Upper lobe of right lung (tissue), 1 donor: ENCODE measurements at places on chromosomes 6 and 20.

DNA sequence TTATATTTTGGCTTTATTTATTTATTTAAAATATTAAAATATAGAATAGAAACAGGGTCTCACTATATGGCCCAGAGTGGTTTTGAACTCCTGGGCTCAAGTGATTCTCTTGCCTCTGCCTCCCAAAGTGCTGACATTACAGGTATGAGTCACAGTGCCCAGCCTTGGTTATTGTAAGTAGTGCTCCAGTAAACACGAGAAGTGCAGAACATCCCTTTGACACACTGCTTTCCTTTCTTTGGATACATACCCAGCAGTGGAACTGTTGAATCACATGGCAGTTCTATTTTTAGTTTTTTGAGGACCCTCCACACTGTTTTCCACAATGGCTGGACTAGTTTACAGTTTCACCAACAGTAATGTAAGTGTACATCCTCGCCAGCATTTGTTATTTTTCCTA lies 203.9 kb downstream of the PHF3 start:
- no peaks in the 10 kb centered on the region for H3K4me1 ChIP-seq
- no peak for DNase-seq
- no peaks in the 10 kb centered on the region for H3K36me3 ChIP-seq
- H3K27ac ChIP-seq, result no peak overlapping the region
- no peak overlapping the region for H3K4me3 ChIP-seq
- H3K27me3 ChIP-seq, result no peaks in the 10 kb centered on the region

DNA sequence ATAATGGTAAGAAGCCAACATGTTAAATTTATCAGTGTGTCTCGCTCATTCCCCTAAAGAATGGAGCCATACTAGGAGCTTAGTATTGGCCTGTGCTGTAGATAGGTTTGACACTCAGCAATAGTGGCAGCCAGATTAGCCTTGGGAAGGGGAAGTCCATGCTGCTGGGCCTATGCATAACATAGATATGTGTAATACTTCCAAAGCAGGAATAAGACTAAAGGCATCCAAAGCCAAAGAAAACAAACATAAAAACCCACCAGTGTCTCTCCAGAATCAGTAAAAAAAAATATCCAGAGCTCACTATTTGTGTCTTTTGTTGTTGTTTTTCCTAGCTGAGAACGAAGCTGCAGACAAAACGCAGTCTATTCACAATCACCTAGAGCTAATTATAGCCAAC lies 104.2 kb upstream of the STXBP5 start:
- DNase-seq, result no peak
- H3K36me3 ChIP-seq, result no peaks in the 10 kb centered on the region
- no peaks in the 10 kb centered on the region for H3K4me1 ChIP-seq
- no peak overlapping the region for H3K27ac ChIP-seq
- no peak overlapping the region for H3K4me3 ChIP-seq
- no peaks in the 10 kb centered on the region for H3K27me3 ChIP-seq

GRCh38 chr20:21702553-21703470 lies 2.7 kb upstream of the PAX1 start:
- no peak overlapping the region for H3K4me3 ChIP-seq
- peaks cover 90% of the 10 kb centered on the region for H3K27me3 ChIP-seq
- no peaks in the 10 kb centered on the region for H3K36me3 ChIP-seq

- H3K27ac ChIP-seq, result no peak overlapping the region
- H3K27me3 ChIP-seq, result no peaks in the 10 kb centered on the region
- H3K4me1 ChIP-seq, result no peaks in the 10 kb centered on the region
- no peaks in the 10 kb centered on the region for H3K36me3 ChIP-seq
Observed at GRCh38 chr20:11380283-11380682, 537.4 kb upstream of the BTBD3 start.

DNA sequence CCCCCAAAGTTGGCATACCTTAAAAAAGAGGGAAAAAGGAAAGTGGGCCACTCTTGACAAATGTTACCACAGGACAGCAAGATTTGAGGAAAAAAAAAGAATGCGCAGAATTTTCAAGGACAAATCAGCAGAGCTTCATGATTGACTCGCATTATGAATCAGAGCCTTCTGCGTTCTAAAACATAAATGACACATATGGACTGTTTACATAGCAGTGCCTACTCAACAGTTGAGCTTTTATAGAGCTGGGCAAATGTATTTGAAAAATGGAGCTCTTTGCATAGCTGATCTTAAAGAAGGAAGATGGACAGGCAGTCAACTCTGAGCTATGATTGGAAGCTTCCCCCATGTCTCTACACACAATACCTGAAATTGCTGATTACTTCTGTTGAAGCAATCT lies 213.2 kb upstream of the NT5E start:
- DNase-seq, result no peak
- no peak overlapping the region for H3K27ac ChIP-seq
- H3K4me1 ChIP-seq, result no peaks in the 10 kb centered on the region
- no peaks in the 10 kb centered on the region for H3K27me3 ChIP-seq
- no peaks in the 10 kb centered on the region for H3K36me3 ChIP-seq

DNA sequence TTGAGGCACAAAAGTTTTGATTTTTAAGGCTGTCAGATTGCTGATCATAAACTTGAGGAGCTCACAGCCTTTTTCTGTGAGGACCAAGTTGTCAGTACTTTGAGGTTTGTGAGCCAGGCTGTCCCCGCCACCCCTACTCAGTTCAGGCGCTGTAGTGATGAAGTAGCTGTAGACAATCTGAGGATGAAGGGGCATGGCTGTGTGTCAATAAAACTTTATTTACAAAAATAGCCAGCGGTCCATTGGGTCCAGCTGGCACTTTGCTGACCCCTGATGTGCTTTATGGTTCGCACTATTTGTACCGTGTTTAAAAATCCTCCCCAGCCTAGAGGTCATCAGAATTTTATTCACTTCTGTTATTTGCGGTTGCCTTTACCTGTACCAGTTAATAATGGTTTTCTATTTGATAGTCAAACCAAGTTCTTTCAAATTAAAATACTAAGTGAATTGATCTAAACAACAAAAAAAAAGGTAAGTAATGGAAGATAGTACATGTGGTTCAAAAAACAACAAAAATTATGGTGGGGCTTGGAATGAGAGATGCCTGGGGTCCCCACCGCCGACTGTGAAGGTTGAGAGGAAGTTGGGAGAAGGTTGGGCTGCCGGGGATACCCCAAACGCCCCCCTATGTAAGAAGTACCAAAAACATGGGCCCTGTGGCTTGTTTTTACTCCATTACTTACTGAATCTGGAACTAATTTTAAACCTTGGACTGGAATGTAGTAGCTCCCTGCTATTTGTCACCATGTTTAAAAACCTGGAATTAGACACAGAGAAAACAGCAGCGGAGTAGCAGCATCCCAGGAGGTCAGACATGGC lies 123.6 kb downstream of the SYCP2 start:
- no peaks in the 10 kb centered on the region for H3K36me3 ChIP-seq
- no peaks in the 10 kb centered on the region for H3K27me3 ChIP-seq
- H3K27ac ChIP-seq, result no peak overlapping the region
- H3K4me1 ChIP-seq, result no peaks in the 10 kb centered on the region
- DNase-seq, result no peak

DNA sequence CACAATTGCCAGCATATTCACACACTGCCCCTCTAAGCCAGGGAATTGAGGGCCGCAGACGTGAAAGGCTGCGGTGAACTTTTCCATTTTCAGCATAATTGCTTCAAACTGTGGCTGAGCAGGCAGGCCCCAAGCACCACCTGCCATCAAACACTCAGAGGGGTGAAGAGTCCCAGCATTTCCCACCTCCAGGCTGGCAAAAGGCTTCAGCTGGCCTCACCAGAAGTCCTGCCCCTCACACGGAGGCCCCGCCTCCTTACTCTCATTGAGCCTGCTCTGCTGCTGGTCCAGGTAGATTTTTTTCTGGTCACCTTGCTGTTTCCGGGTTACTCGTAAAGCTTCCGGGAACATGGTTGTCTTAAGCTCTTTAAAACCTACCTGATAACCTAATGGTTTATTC lies 52.0 kb upstream of the PRELID3B start:
- no peaks in the 10 kb centered on the region for H3K36me3 ChIP-seq
- H3K4me3 ChIP-seq, result no peak overlapping the region
- H3K4me1 ChIP-seq, result no peaks in the 10 kb centered on the region
- no peaks in the 10 kb centered on the region for H3K27me3 ChIP-seq
- no peak overlapping the region for H3K27ac ChIP-seq
